Fibroblast of skin of left biceps (primary cell): ENCODE measurements at places on chromosomes 2 and 18.

- DNase-seq = no peak
Observed at GRCh38 chr2:102016399-102016955, 24.7 kb downstream of the IL1R2 start.

GRCh38 chr2:3606370-3607201, 11.7 kb downstream of the COLEC11 start:
- no peak for DNase-seq

GRCh38 chr18:67694787-67695186, 178.3 kb upstream of the DSEL start:
- no peak for DNase-seq

- no peak for DNase-seq
Observed at GRCh38 chr2:166892397-166892796, 4.1 kb downstream of the XIRP2 start.

DNA sequence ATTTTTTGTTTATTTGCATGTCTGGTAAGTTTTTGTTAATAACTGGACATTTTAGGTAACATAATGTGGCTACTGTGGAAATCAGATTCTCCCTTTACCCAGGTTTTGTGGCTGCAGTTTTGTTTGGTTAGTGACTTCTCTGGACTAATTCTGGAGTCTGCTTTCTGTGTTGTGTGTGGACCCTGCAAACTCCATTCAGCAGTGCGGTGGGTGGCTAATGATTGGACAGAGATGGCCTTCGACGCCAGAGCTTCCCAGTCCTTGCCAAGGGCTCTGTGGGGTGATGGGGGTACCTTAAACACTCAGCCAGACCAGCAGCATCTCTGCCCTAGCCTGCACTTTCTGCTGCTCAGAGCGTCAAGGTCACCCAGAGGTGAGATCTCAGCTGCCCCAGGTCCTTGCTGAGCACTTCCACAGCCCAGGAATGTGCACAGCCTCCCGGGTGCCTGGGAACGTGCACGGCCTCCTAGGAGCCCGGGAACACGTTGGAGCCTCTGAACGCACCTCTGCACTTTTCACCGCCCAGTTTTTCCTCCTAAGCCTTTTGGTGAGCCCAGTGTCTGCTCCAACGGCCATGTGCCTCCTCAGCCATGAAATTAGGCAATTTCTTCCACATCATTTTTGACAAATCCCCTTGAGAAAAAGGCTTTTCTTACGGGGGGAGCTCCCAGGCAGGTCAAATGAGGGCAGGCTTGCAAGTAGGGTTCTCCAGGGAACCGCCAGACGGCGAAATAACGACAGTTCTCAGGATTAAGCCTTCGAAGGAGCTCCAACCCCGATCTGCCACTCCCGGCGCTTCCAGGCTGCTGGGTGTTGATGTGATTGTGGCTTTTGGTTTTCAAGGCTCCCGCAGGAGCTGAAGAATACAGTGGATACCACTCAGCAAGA, 35.2 kb upstream of the KLF11 start:
- DNase-seq = no peak

DNA sequence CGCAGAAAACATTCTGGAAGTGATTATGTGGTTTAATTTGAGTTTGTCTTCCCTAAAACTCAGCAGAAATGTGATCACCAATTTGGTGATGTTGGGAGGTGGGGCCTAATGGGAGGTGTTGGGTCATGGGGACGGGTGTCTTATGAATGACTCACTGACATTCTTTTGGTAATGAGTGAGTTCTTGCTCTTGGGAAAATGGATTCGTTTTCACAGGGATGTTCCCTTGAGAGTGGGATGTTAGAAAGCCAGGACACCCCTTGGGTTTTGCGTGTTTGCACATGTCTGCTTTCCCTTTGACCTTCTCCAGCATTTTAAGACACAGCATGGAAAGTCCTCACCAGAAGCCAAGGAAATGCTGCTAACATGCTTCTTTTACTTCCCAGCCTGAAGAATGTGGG, 321.5 kb upstream of the NT5C1B start:
- peak; percentile 95 for DNase-seq

- no peak for DNase-seq
Observed at GRCh38 chr2:187408926-187409325, 39.1 kb downstream of the CALCRL start.
